Fibroblast of skin of left quadriceps (primary cell): ENCODE measurements at places on chromosomes 3 and 15.
A peak's percentile ranks its signal among the peaks of the same experiment; 100 is the strongest.

GRCh38 chr3:189981668-189982067 is 139.0 kb downstream of the P3H2 start:
- peak; percentile 44 for DNase-seq

DNA sequence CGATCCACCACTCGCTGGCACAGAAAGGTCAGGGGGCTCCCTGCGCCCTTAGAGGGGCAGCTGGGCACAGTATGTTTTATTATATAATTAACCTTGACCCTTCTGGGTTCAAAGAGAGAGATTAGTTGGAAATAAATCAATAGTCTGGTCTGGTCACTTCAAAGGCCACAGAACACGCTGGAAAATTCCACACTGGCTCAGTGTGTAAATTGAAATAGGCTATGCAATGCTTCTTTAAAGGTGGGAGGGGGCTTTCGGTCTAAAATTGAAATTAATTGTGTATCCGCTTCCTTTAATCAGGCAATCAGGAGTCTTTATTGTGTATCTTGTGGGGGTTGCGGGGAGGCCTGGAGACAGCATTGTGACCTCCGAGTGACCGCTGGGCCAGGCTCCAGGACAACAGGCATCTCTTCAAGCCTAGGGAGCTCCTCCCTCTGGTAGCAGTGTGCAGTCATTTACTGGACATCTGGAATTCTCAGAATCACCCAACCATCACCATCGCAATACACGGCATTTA is 8.0 kb downstream of the RNU5B-1 start:
- no peak for DNase-seq

DNA sequence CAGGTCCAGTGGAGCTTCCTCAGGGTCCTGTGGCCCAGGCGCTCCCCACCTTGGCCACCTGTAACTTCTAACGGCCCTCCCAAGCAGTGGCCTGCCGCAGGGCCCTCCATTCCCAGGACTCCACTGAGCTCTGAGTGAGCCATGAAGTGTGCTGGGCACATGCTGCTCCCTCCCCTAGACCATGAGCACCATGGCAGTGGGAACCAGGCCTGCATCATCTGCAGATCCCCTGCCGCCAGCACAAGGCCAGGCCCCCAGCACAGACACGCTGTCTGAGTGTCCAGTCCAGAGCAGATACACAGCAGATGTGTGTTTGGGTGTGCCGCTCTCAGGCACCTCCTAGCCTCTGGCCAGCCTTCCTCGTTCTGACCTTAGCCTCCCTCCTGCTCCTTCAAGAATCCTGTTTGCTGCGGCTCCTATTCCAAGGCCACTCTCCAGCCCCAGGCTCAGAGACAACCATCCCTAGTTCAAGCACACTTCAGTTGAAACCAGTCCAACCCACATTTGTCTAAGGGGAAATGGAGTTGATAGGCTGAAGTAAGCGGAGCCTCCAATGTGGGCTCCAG is 7.0 kb upstream of the KLF15 start:
- no peak for DNase-seq

- DNase-seq = no peak
These were observed 16.0 kb upstream of the ANPEP start for GRCh38 chr15:89830639-89831038.

DNA sequence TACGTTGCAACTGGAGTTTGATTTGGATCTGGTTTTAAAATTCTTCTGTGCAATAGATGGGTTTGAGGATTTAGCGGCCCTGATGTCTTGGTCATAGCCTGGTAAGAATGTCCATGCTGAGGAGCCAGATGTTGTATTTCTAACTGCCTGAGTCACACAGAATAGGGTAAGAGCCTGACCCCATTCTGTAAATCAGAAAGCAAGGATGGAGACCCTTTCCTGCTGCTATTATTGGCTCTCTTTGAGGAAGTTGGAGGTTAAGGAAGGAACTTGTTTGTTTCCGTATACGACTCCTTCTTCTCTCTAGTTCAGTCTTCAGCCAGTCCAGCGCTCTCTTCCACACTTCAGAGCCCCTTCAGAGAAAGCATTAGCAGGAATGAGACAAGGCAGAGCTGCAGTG is 65.1 kb downstream of the HCN4 start:
- DNase-seq = no peak

DNA sequence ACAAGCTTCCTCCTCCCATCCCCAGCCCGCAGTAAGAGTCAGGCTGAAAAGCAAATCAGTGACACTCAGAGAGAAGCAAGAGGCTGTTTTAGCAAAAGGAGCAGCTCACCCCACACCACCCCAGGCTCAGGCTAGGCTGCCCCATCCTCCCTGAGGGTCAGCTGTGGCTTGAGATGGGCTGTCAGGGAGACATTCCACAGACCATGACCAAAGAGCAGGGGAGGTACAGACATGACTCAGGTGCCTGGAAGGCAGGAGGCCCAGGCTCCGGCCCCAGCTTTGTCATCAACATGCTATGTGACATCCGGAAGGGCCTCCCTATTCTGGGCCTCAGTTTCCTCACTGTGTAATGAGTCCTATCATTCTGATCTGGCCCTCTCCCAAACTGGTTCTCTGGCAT is 24.7 kb downstream of the HCN4 start:
- DNase-seq = no peak
